Iris pigment epithelial cell (primary cell): ENCODE measurements at places on chromosomes 13 and 19.

DNA sequence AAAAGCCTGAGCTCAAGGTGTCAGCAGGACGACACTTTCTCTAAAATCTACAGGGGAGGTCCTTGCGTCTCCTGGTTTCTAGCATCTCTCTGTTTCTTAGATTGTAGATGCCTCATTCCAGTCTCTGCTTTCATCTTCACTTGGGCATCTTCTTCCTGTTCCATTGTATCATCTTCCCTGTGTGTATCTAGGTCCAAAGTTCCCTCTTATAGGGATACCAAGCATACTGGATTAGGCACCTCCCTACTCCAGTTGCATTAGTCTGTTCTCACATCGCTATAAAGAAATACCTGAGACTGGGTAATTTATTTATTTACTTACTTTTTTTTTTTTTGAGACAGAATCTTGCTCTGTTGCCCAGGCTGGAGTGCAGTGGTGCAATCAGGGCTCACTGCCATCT lies 91.3 kb upstream of the ABCC4 start:
- DNase-seq = no peak

GRCh38 chr13:102132777-102133295 lies 269.0 kb downstream of the FGF14 start:
- DNase-seq = no peak

DNA sequence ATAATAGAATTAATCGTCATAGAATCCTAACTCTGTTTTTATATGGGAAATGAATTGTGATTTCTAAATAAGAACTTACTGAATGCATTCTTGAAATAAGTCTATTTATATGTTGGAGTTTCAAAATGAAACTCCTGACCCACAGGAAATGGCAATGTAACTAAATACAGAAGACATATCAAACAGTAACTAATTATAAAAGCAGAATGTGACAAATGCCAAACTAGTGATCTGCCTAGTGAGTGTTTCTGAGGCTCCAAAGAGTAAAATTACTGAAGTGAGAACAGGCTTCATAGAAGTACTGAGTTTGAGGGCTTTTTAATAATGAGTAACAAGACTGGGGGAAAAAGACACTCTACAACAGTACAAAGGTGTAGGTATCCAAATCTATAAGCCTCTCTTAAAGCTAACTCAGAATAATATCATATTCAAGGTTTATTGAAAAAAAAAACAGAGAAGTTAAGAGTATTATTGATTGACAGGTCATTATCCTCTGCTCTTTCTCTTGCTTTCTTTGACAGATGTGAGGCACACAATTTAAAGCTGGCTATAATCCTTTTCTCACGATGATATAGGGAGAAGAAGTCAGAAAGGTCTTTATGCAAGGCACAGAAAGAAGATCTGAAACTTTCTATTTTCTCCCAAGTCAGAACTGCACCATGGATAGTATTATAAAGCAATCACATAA lies 17.4 kb upstream of the ATXN8OS start:
- DNase-seq = no peak

DNA sequence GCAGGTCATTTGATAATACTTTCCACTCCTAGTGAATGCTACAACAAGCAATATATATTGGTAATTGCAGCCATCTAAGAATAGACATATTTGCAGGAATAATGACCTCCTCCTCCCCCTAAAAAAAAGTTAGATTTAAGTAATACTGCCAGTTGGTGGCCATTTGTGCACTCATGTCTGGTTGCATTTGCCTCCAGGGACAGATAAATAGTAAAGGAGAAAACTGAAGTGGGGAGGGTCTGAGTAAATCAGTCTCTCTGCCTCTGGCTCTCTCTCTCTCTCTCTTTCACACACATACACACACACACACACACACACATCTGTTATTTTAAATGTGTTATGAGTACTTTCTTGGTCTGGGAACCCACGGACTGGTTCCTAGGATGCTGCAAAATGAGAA lies 125.5 kb upstream of the UQCRFS1 start:
- DNase-seq = no peak

DNA sequence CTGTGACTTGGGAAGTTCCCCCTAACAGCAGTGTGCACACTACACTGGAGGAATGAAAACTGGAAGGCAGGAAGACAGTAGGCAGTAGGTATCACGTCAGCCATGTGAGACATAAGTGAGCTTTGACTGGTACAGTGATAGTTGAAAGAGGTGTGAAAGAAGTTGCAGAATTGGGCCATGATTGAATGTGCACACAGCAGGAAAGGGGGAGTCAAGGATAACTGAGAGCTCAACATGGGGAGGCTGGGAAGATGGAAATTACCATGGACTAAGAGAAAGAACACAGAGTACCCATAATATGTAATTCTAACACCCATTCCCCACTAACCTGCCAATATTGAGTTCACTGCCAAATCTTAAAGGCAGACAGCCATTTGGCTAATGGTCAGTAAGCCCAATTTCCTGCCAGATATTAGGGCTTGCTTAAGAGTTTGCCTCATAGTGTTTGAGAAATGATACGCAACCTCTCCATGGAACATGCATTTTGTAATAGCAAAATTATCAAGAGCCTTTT lies 321.7 kb downstream of the DCT start:
- peak; percentile 55 for DNase-seq

GRCh38 chr19:35718345-35719041 lies 690 bp downstream of the KMT2B start:
- peak; percentile 21 for DNase-seq

- DNase-seq = peak; percentile 30
Observed at GRCh38 chr13:85509512-85509911, 289.7 kb downstream of the SLITRK6 start.

- DNase-seq = no peak
Observed at GRCh38 chr19:53537121-53537520, 824 bp upstream of the ZNF331 start.

GRCh38 chr13:30058429-30058828 lies 208.0 kb upstream of the UBL3 start:
- DNase-seq = no peak

- no peak for DNase-seq
Observed at GRCh38 chr13:111881700-111882099, 185.2 kb upstream of the SOX1 start.

- no peak for DNase-seq
Observed at GRCh38 chr19:41612483-41612882, 14.4 kb downstream of the CEACAM4 start.

GRCh38 chr19:5953680-5954213 lies 24.2 kb downstream of the RANBP3 start:
- DNase-seq = no peak

DNA sequence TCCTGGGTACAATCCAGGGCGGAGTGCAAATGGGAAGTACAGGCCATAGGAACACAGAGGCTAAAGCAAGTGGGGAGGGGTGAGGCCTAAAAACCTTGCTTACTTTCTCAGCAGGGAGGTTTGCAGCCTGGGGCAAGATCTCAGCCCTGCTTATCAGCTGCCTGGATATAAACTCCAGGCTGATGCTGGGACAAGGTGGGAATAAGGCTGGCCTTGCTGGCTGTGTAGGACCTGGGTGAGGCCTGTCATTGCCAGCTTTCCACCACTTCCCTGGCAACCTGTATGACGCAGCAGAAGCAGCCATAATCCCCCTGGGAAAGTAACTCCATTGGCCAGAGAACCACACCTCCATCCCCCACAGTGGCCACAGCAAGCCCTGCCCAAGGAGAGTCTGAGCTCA lies 279.1 kb upstream of the ATXN8OS start:
- DNase-seq = no peak

- peak; percentile 92 for DNase-seq
Observed at GRCh38 chr13:110916301-110917142, 1.7 kb upstream of the ANKRD10 start.

DNA sequence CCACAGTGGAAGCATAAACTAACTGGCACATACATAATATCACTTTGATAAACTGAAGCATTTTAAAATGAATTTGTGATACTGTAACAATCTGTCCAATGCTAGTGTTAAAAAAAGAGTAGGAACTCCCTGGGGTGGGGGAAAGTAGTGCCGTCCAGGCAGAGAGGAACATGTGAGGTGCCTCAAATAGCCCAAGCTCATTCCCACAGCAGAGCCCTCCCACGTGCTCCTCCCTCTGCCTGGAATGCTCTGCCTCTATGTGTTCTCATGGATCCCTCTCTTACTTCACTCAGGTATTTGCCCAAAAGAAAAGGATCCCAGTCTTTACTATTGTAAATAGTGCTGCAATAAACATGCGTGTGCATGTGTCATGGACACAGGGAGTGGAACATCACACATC lies 188.1 kb downstream of the NHLRC3 start:
- no peak for DNase-seq

DNA sequence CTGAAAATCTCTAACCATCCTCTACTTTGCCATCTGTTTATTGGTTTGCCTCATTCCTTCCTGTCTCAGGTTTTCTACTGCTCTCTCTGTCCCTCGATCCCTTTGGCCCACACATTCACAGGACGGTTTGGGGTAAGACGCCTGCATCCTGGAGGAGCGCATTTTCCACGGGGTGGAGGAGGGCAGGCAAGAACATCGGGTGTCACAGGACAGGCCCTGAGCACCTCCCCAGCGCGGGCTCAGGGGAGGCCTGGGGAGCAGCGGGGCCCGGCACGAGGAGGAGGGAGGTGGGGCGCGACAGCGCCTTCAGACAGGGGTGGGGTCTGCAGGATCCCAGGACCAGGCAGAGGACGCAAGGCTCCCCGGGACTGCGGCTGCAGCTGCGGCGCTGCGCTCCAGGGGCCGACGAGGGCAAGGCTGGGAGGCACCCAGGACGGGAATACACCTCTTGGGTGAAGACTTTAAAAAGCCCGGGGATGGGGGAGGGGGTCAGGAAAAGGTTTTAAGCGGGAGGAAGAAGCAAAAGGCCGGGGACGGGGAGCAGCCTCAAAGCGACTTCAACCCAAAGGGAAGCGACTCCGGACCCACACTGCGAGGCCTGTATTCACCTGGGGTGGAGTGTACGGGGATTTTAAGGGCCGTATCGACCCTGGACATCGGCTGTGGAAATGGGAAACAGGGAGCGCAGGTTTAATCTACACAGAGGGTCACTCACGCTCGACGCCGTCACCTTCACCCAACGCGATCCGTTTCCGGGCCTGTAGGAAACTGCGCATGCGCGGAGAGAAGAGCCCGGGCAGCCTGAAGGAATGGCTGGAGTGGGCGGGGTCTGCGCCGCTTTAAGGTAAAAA lies at the start of gene ZNF415:
Gene ZNF415, minus strand, starts transcription at position 770 of the 851 bp plus-strand sequence. CDS start 10,234 bp downstream, outside the sequence.
- DNase-seq = peak; percentile 62

DNA sequence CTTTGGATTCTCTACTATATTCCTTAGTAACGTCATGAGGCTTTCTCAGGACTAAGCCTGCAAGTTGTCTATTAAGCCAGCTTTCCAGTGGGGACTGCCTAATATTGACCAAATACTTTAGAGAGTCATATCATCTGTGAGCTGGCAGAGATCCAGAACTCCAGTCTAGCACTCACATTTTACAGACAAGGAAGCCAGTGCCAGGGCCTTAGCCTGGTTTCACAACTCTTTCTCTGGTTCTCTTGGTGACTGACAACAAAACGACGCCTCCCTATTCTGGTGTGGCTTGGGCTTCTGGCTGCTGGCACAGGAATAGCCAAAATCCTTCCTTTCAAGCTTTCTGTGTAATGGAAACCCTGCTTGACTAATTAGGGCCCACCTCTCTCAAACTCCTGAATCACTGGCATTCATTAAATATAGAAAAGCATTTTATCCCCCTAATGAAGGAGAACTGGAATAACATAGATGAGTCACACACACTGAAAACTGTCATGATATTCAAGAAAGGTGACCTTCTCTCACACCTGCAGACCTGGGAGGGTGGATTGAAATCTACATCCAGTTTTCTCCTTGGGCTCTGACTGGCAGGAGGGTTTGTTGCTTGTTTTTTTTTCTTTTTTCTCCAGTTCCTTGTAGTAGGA lies 75.2 kb upstream of the UBL3 start:
- peak; percentile 86 for DNase-seq

DNA sequence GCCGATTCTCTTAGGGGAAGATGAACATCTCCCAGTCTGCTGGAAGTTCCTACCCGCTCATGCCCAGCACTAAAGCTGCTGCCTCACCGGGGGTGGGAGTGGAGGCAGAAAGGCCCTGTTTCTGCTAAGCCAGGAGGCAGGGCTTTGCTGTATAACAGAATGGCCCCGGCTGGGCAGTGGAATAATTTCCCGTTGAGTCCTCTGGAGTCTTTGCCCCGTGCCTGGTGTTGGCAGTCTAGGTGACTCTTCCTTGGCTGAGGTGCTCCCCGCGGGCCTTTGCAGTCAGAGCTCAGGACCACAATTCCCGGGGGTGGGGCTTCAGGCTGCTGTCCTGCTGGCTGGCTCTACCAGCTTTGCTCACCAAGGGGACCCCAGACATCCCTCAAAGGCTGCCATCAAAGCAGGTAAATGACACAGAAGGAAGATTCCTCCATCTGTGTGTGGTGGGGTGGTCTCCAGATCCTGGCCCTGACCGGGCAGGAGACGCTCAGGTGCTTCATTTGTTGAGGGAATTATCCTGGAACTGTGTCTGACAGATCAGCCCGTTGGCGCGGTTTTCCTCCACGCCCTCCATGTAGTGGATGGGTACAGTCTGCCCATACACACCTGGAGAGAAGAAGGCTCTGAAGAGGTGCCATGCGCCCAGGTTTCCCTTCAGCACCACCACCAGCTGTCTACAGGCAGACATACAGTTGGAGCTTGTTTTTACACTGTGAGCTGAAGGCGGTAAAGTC lies 209.9 kb downstream of the TEX29 start:
- no peak for DNase-seq

DNA sequence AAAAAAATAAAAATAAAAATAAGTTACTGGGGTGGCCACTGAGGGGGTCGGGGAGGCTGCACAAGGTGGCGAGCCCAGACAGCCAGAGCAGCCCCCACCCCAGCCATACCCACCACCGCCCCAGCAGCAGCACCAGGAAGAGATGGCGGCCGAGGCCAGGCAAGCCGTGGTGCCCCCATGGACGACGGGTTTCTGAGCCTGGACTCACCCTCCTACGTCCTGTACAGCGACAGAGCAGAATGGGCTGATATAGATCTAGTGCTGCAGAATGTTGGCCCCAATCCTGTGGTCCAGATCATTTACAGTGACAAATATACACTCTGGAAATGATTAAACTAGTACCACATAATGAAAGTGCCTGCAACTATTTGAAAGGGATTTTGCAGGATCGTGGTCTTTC lies 71.6 kb upstream of the ZDHHC20 start:
- no peak for DNase-seq

- DNase-seq = no peak
Observed at GRCh38 chr19:45917421-45918091, 3.0 kb upstream of the NANOS2 start.

DNA sequence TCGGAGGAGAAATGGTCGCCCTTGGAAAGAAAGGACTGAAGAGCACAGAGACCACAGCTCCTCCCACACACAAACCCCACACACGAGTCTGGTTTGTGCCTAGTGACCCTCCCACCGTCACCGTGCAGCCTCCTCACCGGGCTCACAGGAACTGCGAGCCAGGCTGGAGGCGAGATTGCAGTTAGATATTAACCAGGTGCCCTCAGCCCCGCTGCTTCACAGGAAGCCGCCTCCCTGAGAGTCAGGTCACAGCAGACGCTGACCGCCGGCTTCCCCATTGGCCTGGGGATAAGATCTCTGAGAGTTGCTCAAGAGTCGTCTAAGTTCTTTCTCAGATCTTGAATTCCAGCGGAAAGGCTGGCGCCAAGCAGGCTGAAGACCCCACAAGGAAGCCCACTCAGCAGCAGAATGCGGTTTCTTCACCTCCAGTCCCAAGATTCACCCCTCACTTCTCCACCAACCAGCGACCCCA lies 870 bp downstream of the ZNF44 start:
- DNase-seq = peak; percentile 81

- no peak for DNase-seq
Observed at GRCh38 chr13:110410936-110411687, 104.0 kb downstream of the COL4A2 start.
